A172 (cell line): ENCODE measurements at places on chromosomes 13 and 19. TPM values are rescaled to one million over a fixed set of nuclear protein-coding genes. Genes with fewer than 3 reads are reported as not detected.

Gene NKG7
- not detected in 2 replicates for total RNA-seq

Gene PTH2
- not detected in 2 replicates for total RNA-seq

DNA sequence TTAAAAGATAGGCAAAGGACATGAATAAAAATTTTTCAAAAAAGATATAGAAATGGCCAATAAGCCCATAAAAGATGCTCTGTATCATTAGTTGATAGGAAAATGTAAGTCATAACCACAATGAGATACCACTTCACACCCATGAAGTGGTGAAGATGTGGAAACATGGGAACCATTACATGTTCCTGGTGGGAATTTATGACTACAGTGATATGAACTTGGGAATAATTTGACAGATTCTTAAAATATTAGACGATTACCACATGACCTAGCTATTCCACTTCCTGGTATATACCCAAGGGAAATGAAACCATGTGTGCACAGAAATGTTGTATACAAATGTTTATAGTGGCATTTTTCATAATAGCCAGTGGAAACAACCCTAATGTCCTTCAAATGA, 232.2 kb downstream of the GGACT start:
- DNase-seq = no peak

Gene RPS15
- 2,554 and 2,923 TPM in 2 replicates for total RNA-seq

DNA sequence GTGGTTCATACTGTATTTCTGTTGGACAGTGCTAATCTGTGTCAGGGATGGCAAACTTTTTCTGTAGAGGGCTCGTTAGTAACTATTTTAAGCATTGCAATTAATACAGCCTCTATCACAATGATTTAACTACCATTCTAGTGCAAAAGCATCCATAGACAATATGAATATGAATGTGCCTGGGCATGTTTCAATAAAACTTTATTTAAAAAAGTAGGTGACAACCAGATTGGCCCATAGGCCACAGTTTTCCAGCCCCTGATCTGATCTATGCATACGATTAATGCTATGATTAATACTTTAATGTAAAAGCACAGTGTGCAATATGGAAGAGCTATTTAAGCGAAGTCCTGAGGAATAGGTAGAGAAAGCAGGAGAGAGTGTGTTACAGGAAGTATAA, 29.6 kb downstream of the ADGRE1 start:
- no peak for DNase-seq

Gene PSMD8
- 447 and 579 TPM in 2 replicates for total RNA-seq

DNA sequence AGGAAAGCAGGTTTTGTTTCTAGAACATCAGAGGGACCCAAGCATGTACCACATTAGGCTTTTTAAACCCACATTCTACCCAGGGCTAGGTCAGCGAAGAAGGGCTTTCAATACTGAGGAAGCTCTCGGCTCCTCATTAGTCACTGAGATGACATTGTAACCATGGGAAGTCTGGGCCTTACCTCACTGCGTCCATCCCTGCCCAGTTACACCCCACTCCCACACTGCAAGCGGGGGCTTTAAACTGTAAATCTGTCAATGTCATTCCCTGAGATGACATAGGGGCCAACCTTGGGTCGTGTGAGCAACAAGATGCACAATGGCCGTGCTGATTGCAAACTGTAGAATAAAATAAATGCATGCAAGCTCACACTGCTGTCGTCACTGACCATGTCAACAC, 21.7 kb upstream of the TFDP1 start:
- DNase-seq = no peak

DNA sequence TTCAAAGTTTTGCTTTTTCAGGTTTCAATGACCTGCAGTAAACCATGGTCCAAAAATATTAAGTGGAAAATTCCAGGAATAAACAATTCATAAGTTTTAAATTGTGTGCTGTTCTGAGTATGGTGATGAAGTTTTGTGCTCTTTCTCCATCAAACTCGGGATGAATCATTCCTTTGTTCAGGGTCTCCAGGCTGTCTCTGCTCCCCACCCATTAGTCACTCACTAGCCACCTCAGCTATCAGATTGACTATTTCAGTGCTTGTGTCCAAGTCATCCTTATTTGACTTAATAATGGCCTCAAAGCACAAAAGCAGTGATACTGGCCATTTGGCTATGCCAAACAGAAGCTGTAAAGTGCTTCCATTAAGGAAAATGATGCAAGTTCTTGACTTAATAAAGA, 1140.4 kb downstream of the EFNB2 start:
- no peak for DNase-seq

- DNase-seq = no peak
Measured at GRCh38 chr19:55940306-55940705, 7.3 kb upstream of the NLRP8 start.

DNA sequence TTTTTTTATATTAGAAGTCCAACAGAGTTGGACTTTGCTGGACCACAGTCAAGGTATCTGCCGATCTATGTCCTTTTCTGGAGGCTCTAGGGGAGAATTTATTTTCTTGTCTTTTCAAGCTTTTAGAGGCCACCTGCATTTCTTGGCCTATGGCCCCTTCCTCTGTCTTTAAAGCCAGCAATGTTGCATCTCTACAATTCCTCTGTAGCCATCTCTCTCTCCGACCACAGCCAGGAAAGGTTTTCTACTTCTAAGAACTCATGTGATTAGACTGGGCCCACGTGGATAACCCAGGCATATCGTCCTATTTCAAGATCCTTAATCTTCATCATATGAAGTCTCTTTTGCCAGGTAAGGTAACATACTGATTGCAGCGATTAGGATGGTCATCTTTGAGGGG, 43.5 kb upstream of the RGCC start:
- no peak for DNase-seq

- no peak for DNase-seq
Measured at GRCh38 chr13:91054902-91055301, 292.6 kb upstream of the MIR17HG start.

- DNase-seq = no peak
Measured at GRCh38 chr13:41456768-41457588, at the start of gene RGCC. TSS of gene RGCC (plus strand) at chr13:41457550. CDS start at chr13:41457708, 158 bp downstream.

- no peak for DNase-seq
Measured at GRCh38 chr19:29193155-29193554, 19.8 kb downstream of the UQCRFS1 start.

Gene APOC1
- total RNA-seq = not detected in 2 replicates

Gene GSK3A
- 25.7 and 34.0 TPM in 2 replicates for total RNA-seq

Gene MCEMP1
- total RNA-seq = not detected in 2 replicates

Gene ZSWIM9
- total RNA-seq = 0.03 and 0.50 TPM in 2 replicates

Gene NOSIP
- 131 and 142 TPM in 2 replicates for total RNA-seq

- DNase-seq = no peak
Measured at GRCh38 chr19:948842-949496, 23.1 kb downstream of the ARID3A start.

- DNase-seq = no peak
Measured at GRCh38 chr13:81659984-81660383, 1319.1 kb upstream of the SPRY2 start.

DNA sequence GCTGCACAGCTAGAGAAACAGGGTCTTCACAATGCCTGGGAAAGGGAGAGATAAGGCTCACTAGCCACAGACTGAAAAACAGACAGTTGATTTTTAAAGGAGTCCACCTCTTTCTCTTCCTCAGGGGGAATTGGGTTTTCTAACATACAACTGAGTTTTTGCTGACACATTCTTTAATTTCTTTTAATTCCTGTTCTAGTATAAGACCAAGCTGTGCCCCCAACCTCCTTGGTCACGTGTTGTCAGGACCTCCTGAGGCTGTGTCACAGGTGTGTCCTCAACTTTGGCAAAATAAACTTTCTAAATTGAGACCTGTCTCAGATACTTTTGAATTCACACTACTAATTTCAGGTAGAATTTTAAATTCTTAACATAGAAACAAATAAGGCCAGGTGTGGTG, 12.1 kb upstream of the ZNF492 start:
- no peak for DNase-seq
